ENCODE measurements at places on chromosomes 16 and 17. TPM values are rescaled to one million over a fixed set of nuclear protein-coding genes. Genes with fewer than 3 reads are reported as not detected.

DNA sequence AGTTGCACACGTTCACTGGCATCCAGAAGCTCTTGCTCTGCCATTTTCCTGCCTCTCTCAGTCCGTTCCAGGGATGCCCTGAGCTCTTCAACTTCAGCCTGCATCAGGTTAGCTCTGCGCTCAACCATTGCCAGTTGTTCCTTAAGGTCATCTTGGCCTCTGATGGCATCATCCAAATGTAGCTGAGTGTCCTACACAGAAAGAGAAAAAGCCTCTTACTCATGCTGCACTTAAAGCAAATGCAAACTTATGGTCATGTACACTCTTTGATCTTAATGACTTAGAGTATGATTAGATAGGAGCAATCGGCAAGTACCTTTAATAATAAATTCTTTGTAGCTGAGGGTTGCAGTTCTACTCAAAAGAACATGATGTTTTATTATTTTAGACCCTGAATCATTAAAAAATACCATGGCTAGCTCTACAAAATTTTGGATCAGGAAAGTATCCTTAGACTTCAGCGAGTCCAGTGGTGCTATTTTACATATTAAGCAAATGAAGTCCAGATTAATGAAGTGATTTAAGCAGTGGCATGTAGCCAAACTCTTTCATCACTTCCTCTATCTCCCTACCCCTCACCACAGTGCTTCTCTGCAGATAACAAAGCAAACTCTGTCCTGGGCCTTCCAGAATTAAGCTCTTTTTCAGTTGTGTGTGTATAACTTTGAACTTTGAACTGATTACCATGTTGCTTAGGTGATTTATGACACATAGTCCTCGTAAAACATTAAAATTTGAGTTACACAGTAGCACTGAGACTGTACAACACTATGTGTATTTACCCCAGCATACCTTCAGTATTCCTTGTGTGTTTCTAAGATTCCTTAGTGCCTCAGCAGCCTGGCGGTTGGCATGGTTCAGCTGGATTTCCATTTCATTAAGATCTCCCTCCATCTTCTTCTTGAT lies 22.1 kb downstream of the MYH4 start:
- H3K36me3 ChIP-seq: no peaks in the 10 kb centered on the region
- no peaks in the 10 kb centered on the region for H3K27me3 ChIP-seq
- no peak overlapping the region for H3K4me3 ChIP-seq
- no peak overlapping the region for H3K27ac ChIP-seq
- H3K4me1 ChIP-seq: no peaks in the 10 kb centered on the region
- no peak for DNase-seq

GRCh38 chr17:37844158-37844976 lies 79.8 kb upstream of the TBC1D3K start:
- H3K4me1 ChIP-seq: no peaks in the 10 kb centered on the region
- H3K27ac ChIP-seq: no peak overlapping the region
- H3K36me3 ChIP-seq: no peaks in the 10 kb centered on the region
- H3K27me3 ChIP-seq: no peaks in the 10 kb centered on the region
- no peak for DNase-seq
- peak overlapping the region; percentile 15 for H3K4me3 ChIP-seq

GRCh38 chr17:54891176-54891821 lies 9.4 kb upstream of the TOM1L1 start:
- H3K27me3 ChIP-seq: no peaks in the 10 kb centered on the region
- no peak for DNase-seq
- H3K36me3 ChIP-seq: no peaks in the 10 kb centered on the region
- no peak overlapping the region for H3K4me3 ChIP-seq
- no peak overlapping the region for H3K27ac ChIP-seq
- H3K4me1 ChIP-seq: no peaks in the 10 kb centered on the region

DNA sequence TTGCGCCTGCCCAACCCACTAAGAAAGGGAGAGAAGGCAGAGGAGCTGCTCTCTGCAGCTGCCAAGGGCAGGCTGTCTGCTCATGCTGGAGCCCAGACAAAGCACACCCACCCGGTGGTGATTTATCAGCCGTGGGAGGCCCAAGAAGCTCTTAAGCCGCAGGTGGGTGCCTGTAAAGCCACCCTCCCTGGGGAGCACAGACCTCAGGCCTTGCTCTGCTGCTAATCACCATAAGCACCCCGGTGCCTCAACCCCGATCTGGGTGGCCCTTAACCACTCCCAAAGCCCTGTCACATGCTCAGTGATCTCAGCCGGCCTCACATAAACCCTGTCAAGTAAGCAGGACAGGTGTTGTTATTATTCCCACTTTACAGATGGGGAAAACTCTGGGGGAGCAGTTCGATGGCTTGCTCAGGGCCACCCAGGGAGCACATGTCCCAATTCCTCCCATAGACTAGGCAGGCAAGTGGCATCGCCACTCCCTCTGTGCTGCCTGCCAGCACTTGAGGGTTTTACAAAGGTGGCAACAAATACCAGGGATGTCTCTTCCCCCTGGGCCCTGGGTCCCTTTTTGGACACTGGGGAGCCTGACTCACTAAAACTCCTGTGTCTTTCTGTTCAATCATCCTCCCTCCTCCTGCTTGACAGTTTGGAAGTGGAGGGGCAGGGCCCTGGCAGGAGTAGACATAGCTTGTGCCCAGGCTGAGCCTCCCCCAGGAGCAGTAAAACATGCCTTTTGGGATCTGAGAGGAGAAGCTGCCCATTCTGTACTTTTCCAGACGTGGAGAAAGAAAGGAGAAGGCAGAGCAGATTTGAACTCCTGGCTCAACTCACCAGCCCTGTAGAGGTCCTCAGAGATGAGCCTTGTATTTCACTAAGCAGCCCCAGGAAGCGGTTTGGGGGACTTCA lies 299.3 kb downstream of the SOX9 start:
- DNase-seq: no peak
- H3K36me3 ChIP-seq: no peaks in the 10 kb centered on the region
- H3K4me3 ChIP-seq: no peak overlapping the region

DNA sequence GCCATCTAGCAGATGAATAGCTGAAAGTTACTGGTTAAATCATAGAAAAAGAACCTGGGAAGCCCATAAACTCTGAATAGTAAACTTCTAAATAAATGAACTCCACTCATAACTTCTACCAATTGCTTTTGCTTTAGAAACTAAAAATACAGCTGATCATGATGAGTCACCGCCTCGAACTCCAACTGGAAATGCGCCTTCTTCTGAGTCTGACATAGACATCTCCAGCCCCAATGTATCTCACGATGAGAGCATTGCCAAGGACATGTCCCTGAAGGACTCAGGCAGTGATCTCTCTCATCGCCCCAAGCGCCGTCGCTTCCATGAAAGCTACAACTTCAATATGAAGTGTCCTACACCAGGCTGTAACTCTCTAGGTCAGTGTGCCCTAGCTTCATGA lies 9.7 kb downstream of the KAT7 start:
- H3K27ac ChIP-seq: peak overlapping the region; percentile 20
- H3K36me3 ChIP-seq: peaks cover 59% of the 10 kb centered on the region
- no peaks in the 10 kb centered on the region for H3K4me1 ChIP-seq
- no peak for DNase-seq
- no peak overlapping the region for H3K4me3 ChIP-seq

DNA sequence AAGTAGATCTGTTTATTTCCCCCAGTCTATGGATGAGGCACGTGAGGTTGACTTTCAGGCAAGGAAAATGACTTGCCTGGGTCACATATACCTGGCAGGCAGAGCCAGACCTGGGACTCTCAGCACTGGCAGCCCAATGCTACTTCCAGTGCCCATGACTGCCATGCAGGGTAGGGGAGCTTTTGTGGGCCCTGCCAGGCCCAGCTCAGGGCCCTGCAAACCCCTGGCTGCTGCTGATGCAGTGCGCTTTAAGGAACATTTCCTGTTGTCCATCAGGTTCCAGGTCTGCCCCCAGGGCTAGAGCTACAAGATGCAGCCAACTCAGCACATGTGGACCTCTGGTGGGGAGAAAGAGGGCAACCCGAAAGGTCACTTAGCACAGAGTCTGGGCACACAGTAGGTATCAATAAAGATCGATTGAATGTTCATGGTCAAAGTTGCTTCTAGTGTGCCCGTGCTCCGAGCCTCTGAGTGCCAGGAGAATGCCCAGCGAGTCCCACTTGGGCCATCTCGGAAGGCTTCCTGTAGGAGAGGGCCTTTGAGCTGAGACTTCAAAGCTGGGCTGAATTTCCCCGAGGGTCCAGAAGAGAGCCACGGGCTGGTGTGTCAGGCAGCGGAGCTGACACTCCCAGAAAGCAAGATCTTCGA lies 513 bp upstream of the TBX21 start:
- H3K27me3 ChIP-seq: no peaks in the 10 kb centered on the region
- no peak for DNase-seq
- H3K4me3 ChIP-seq: no peak overlapping the region
- no peak overlapping the region for H3K27ac ChIP-seq
- H3K36me3 ChIP-seq: no peaks in the 10 kb centered on the region

- no peaks in the 10 kb centered on the region for H3K4me1 ChIP-seq
- H3K36me3 ChIP-seq: no peaks in the 10 kb centered on the region
- H3K27me3 ChIP-seq: no peaks in the 10 kb centered on the region
- no peak for DNase-seq
- H3K4me3 ChIP-seq: no peak overlapping the region
- H3K27ac ChIP-seq: no peak overlapping the region
These were observed 468.2 kb upstream of the GOT2 start for GRCh38 chr16:59202233-59202862.

DNA sequence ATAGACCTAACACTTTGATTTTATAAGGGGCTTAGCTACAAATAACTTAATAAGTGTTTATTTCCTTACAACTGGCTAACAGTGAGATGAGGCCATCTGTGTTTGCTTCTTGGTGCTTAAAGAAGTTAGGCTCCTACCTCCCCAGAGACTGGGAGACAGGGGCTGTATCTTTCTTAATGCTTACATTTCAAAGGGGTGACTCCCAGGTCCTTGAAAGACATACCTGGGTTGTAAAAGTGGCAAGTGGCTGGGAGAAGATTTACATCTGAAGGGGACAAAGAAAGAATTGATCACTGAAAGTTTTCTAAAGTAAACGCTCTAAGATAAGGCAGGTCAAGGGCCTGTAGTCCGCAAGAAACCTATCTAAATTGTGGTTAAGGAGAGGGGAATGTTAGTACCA lies 196.8 kb downstream of the CNTNAP4 start:
- H3K36me3 ChIP-seq: no peaks in the 10 kb centered on the region
- DNase-seq: no peak
- no peaks in the 10 kb centered on the region for H3K4me1 ChIP-seq
- H3K27me3 ChIP-seq: no peaks in the 10 kb centered on the region
- no peak overlapping the region for H3K4me3 ChIP-seq
- H3K27ac ChIP-seq: no peak overlapping the region

- H3K36me3 ChIP-seq: no peaks in the 10 kb centered on the region
- no peaks in the 10 kb centered on the region for H3K4me1 ChIP-seq
- H3K27me3 ChIP-seq: no peaks in the 10 kb centered on the region
- no peak overlapping the region for H3K4me3 ChIP-seq
- H3K27ac ChIP-seq: no peak overlapping the region
These were observed 75.3 kb upstream of the MYOCD start for GRCh38 chr17:12590417-12590816.

DNA sequence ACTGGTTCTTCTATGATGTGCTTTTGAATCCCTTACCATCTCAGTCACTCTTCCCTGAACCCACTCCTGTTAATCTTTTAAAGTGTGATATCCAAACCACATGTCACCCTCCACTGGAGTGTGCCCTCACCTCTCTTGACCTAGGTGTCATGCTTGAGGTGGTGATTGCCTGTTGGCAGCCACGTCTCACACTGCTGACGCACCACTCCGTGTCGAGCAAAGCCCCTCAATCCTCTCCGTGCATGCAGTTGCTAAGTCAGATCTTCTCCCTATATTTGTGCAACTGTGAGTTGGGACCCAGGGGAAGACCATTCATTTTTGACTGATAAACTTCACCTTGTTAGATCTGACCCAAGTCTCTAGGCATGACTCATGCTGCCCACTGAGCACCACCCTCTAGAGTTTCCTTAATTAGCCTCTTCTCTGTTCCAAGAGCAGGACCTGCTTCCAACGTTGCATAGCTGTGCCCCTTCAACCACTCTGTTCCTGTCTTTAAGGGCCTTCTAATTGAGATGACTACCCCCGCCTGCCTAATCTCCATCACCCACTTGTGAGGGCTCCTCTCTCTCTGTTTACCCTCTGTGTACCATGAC lies 2.7 kb downstream of the MYH13 start:
- no peaks in the 10 kb centered on the region for H3K4me1 ChIP-seq
- H3K36me3 ChIP-seq: no peaks in the 10 kb centered on the region
- H3K4me3 ChIP-seq: no peak overlapping the region
- DNase-seq: no peak
- H3K27me3 ChIP-seq: no peaks in the 10 kb centered on the region

DNA sequence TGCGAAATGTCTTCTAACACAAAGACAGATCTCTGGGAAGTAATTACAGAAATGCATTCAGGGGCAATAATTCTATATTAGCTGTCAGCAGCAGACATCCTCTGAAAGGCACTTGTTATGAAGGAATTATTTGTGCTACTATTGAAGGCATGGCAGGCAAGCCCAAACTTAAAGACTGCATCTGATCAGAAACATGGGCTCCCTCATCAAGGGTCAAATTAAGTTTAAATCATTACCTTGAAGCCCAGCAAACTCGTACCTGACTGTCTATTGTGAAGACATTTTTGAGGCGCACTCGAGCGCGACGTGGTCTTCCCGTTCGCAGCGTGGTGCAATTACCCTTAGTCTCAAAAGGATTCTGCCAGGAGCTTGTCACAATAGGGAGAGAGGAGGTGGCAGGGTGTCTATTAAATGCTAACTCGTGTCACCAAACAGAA lies 110.6 kb downstream of the ZNF423 start:
- no peak overlapping the region for H3K4me3 ChIP-seq
- DNase-seq: no peak
- H3K4me1 ChIP-seq: peaks cover 7% of the 10 kb centered on the region
- no peaks in the 10 kb centered on the region for H3K27me3 ChIP-seq

DNA sequence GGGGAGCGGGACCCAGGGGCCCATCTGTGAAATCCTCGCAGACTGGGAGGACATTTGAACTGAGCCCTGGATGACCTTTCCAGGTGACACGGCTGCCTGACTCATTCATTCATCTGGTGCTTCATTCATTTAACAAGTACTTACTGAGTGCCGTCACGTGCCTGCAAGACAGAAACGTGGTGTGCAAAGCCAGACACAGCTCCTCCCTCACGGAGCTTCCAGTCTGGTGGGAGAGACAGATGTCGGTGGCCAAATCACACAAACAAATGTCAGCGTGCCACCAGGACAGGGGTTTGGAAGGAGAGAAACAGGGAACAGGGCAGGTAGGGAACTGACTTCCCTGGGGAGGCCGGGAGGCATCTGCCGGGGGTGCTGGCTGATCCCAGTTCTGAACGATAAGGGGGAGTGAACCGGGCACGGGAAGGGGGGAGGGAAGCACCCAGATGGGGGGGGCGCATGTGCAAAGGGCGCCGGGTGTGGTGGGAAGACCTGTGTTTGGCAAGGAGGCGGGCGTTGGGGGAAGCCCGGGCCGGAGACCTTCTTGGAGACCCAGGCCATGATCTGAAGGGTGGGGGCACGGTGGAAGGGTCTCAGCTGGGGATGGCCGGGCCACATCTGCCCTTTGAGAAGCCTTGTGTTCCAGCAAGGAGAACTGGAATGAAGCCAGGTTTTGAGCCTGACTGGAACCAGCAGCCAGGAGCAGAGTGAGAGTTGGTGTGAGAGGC lies 93.6 kb upstream of the CIBAR2 start:
- peak overlapping the region; percentile 9 for H3K4me3 ChIP-seq
- peak overlapping the region; percentile 71 for H3K27ac ChIP-seq
- DNase-seq: peak; percentile 75

- H3K4me1 ChIP-seq: no peaks in the 10 kb centered on the region
- DNase-seq: no peak
- no peaks in the 10 kb centered on the region for H3K27me3 ChIP-seq
- H3K36me3 ChIP-seq: peaks cover 99% of the 10 kb centered on the region
- H3K27ac ChIP-seq: no peak overlapping the region
These were observed 19.8 kb downstream of the USP36 start for GRCh38 chr17:78820841-78821240.

Gene ATMIN
- total RNA-seq: 20.5 TPM

Gene ECI1
- 108 TPM for total RNA-seq
